Stimulated activated CD8-positive, alpha-beta memory T cell treated with anti-CD3 and anti-CD28 coated beads, Interleukin-4, amount 100 ng/mL, for 4 hours (primary cell): ENCODE measurements at places on chromosomes 5 and 9.

DNA sequence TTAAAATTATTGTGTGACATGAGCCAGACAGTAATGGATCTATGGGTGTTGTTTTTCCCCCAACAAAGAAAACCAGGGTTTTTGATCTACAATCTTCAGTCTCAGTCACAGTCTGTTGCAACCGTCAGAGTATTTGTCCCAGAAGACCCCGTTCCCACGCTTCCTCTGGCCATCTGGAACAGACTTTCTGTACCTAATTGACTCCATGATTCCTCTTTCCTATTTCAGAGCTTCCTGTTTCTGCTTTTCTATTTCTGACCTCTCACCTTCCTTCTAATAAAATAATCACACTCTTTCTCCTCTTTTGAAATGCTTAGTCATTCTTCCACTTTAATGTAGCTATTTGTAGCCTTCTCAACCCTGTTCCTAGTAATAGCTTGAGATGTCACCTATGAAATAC, 1044.8 kb downstream of the DTWD2 start:
- no peak for DNase-seq

DNA sequence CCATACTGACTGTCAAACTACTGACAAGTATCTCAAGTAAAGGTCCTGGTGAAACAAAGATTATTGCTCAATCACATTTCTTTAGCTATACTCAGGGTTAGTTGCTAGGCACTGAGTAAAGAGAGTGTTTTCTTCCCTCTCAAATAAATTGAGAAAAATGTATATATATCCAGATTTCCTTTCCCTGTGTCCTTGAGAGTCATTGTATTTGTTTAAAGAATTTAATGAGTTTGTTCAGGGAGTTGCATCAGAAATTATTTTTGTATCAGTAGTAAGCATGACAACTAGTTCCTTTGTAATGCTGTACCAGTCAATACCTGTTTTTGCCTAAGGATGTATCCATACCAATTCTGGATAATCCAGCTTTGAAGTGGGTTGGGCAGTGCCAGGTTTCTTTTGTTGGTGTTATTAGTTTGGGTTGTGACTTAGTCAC, 3.2 kb upstream of the ANKHD1 start:
- no peak for DNase-seq

DNA sequence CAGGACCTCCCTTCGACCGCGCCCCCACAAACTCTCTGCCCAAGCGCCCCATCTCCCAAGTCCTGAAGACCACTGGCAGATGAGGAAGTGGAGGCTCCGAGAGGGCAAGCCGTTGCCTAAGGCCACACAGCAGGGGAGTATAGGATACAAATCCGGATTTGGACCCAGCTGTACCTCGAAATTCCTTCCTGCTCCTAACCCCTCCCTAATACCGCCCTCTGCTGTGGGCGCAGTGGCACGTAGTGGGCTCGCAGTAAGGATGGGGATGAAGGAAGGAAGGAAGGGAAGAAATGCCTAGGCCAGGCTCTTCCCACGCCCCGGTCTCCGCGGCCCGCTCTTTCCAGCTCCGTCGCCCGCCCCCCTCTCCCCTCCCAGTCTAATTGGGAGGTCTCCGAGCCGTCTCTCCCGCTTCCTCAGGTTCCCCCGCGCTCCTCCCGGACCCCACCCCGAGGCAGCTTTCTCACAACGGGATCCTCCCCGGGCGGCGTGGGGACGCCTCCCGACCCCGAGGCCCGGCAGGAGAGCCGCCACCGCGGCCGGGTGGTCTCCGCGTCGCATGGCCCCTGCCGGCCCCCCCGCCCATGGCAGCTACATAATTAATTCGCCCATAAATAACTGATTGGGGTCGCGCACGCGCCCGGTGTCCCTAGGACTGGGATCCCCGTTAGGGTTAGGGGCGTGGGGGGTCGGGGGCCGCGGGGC, 138.9 kb downstream of the C9orf50 start:
- no peak for DNase-seq

DNA sequence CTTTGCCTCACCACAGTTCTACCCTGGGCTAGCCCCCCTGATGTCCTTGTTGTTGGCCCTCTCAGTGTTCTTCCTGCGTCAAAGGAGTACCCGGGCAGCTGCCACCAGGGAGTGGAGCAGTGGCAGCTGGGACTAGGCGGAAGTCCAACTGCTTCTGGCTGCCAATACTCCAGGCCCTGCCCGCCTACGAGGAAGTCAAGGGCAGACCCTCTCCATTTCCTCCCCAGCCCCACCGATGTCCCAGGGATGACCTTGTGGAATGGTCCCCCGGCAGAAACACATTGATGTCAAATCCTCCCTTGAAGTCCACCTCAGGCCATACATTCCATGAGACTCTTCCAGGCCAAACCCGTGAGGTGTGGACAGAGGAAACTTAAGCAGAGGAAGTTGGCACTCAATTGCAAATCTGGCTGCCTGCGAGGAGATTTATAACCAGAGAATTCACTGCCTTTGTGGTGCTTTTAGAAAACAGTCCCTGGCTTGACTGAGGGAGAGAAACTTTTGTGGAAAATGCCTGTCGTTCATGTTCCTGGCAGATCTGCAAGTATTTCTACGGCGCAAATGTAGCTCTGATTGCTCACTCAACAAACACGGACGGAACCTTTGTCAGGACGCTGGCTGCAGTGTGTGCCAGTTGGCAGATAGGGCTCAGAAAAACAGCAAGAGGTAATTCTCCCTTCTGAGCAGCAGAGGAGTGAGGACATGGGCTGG, 339.7 kb downstream of the RAB3C start:
- DNase-seq: no peak

DNA sequence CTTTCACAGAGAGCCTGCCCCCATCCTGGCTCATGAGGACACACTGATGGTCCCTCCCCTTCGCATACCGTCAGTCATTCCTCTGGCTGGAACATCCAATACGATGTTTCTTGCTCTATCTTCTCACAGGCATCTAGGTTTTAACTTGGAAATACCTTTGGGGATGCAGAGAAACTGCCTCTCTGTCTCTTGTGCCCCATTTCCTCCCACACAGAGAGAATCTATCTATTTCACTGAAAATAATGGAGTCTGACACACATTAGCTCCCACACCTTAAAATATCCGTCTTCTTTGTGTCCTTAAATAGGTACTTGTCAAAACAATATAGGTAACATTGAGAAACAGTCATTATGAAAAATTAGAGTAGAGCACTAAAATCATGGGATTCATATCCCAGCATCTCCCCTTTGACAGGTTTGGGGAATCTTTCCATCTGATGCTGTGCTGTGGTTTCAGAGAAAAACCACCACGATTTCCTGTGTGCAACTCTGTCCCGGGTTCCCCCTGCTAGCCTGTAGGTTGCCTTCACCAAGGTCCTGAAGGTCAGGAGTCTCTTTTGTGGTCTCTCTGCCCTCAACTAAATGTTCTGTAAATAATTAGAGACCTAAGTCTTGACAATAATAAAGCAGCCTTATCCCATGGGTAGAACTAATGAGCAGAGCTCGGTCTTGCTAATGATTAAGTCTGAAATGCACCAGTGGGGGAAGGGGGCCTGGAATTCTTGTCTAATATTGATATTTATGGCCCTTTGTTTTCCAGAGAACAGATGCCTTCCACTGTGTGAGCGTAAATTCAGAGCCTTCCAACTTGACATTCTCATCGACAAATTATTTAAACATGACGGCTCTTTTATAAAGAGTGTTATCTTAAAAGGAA, 371.0 kb downstream of the ICE1 start:
- DNase-seq: no peak

- no peak for DNase-seq
Measured at GRCh38 chr5:40680741-40681362, 1.1 kb downstream of the PTGER4 start.

DNA sequence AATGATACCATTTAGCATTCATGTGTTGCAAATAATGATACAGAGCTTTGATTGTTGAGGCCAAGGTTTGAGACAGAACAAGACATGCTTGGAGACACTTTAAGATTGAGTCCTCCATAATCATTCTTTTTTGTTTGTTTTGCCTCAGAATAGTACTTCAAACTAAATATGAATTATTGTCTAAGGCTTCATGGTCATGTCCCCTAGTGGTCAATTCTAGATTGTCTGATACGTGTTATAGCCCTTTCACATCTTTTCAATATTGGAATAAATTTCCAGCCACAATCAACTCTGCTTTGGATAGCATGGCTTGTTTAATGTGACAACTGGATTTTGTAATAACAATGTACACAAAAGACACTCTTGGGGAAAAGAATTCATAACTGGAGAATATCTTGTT, 64.2 kb downstream of the PRLR start:
- DNase-seq: no peak

DNA sequence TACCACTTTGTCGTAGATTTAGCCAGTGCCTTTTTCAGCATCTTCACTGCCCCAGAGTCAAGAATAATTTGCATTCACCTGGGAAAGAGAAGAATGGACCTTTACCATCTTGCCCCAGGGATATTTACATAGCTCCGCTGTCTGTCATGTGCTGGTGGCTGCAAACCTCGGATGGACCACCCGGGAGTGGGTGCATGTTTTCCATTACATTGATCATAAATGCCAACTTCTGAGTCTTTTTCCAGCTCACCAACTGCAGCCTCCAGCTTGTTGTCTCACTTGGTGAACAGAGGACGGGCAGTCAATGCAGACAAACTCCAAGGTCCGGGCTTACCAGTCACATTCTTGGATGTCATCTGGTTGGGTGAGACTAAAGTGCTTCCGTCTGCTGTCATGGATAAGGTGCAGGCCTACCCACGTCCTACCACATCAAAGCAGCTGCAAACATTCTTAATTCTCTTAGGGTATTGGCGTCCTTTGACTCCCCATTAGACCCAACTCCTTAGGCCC, 155.8 kb upstream of the APC start:
- DNase-seq: no peak

- no peak for DNase-seq
Measured at GRCh38 chr9:34362614-34363214, 14.0 kb downstream of the MYORG start.

- peak; percentile 8 for DNase-seq
Measured at GRCh38 chr9:126915281-126915816, 767 bp downstream of the RALGPS1 start.

DNA sequence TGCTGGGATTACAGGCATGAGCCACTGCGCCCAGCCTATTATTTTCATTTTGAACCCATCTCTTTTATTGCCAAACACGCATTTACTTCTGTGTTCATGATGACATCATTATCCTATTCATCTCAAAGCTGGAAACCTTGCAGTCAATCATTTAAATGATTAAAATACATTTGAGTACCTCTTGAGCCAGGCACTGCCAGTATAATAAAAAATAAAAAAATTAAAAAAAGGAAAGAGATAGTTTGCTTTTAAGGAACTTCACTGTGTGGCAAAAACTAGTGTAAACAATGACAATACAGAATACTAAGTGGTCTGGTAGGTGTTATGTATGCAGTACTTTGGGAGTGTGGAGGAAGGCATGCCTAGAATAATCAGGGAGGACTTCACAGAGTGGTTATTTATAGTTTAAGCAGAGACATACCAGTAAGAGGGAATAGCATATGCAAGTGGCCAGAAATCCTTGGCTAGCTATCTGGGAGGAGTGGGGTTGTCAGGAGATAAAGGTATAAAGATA, 8.6 kb downstream of the NSD1 start:
- no peak for DNase-seq

- DNase-seq: no peak
Measured at GRCh38 chr5:91707521-91707841, 324.4 kb upstream of the ARRDC3 start.

DNA sequence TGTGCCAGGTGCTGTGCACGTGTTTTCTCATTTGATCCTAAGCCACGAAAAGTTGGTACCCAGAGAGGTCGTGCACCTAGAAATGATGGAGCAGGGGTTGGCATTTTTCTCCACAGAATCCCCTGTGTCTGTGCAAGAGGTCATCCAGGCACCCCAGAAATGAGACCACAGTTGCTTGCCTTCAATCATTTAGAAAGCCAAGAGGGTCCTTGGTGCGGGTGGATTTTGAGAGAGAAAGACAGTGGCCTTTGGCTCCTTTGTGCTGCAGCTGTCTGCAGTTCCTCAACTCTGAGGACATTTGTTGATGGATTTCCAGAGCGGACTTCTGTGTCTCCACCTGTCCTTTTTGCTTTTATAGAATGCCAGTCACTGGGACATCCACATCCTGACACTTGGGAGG, 33.8 kb upstream of the SPRY4 start:
- DNase-seq: no peak

GRCh38 chr9:72675586-72675985, 154.2 kb downstream of the TMC1 start:
- DNase-seq: no peak

GRCh38 chr9:16202221-16202620, 649.4 kb downstream of the CCDC171 start:
- DNase-seq: no peak

- DNase-seq: no peak
Measured at GRCh38 chr9:18692268-18692667, 218.3 kb downstream of the ADAMTSL1 start.

GRCh38 chr5:16867577-16867953, 68.5 kb downstream of the MYO10 start:
- no peak for DNase-seq

DNA sequence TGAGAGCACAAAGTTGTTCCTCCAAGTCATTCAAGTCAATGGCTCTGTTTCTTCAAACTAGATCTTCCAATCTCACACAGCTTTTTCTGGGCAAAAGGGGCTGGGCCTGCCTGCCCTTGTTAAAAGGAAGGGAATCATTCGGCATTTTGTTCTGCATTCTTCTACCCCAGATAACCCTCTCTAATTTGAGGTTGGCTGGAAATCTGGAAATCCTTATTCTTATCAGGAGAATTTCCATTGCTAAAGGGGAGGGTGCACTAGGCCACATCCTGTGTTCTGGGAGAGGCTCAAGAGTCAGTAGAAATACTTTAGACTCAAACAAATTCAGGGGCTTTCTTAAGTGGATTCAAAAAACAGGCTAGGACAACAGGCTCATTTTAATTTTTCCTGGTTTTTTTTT, 384.7 kb upstream of the ZNF462 start:
- no peak for DNase-seq

DNA sequence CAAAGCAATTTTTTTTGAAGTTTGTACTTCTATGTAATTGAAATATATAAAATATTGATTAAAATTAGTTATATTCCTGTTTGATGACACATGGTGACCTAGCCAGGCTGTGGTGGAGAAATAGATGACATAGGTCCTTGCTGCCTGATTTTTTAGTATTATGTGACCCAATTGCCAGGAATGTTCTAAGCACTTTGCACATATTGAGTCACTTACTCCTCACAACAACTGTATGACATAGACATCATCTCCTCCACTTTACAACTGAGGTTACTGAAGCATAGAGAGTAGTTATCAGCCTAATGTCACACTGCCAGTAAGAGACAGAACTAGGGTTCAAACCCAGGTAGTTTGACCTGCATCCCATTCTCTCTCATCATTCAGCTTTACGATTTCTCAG, 26.2 kb upstream of the SNX18 start:
- DNase-seq: no peak

DNA sequence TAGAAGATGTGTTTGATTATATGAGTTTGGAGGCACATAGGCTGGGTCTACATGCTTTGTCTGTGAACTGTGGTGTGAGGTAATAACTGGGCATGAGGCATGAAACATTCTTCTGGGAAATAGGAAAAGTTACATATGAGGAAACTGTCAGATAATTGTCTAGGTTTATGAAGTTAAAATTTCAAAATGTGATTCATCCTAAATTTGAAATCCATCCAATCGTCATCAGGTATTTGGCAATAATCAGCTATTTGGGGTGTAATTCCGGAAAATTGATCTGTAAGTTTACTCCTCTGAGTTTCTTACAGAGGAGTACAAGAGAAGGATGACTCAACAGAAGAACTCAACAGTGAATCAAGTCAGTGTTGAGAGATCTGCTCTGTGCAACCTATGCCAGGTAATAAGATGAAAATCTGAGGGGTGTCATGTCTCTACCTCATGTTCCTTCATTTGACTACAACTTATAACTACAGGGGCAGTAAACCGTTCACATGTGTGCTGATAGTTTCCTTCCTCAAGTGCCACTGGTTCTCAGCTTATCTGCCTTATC, 1171.6 kb upstream of the CDH18 start:
- no peak for DNase-seq
